ENCODE measurements at places on chromosomes 5 and 9. TPM values are rescaled to one million over a fixed set of nuclear protein-coding genes. Genes with fewer than 3 reads are reported as not detected.

Gene SLC1A3
- 0.32 TPM for total RNA-seq

- DNase-seq, result no peak
Measured at GRCh38 chr5:44294516-44294915, 94.7 kb downstream of the FGF10 start.

DNA sequence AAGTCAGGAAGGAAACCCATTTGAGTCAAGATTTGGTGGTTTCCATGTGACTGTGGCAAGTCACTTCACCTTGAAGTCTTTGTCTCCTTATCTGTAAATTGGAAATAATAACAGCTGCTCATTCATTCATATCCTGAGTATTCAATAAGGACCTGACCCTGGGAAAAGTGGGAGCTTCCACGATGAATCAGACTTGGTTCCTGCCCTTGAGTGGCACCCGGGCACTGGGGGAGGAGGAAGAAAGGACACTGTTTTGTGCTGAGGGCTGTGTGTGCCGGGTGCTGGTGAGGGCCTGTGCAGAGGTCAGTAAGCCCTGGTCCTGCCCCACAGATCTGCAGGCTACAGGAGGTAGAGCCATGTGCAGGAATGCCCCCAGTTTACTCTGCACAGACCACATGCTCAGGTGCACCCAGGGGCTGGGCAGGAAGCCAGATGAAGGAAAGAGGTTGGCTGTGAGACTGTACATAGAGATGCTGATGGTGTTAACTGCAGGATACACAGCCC, 6.8 kb downstream of the NDST1 start:
- no peak for DNase-seq

- DNase-seq, result no peak
Measured at GRCh38 chr9:77472646-77473045, 175.5 kb downstream of the GNA14 start.

DNA sequence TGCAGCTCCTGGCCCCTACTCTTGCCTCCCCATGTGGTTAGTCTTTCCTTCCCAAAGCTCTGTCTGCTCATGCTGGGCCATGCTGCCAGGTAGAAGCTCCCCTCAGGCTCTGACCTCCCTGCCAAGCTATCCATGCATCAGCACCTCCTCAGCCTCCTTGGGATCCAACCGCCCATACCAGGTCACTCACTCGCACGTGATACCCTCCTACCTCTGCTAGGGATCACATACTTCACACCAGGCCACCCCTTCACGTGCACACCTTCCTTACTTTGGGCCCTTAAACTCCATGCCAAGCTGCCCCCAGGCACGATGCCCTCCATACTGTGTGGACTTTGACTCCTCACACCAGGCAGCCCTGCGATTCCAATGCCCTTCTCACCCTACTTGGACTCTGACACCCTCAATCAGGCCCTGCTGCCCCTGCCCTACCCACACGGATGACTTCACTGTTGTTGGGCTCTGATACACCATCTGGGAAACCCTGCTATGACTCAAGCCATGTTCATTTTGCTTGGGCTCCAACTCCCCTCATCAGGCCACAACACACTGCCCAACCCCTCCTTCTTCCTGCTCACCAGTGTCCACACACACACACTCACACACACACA, 34.1 kb downstream of the ZNF483 start:
- DNase-seq, result no peak

Measured in naive thymus-derived CD4-positive, alpha-beta T cell (primary cell).